ENCODE measurements at places on chromosomes 11 and 22.

- DNase-seq, result no peak
Observed at GRCh38 chr11:70176940-70177689, 26.0 kb upstream of the FADD start.

DNA sequence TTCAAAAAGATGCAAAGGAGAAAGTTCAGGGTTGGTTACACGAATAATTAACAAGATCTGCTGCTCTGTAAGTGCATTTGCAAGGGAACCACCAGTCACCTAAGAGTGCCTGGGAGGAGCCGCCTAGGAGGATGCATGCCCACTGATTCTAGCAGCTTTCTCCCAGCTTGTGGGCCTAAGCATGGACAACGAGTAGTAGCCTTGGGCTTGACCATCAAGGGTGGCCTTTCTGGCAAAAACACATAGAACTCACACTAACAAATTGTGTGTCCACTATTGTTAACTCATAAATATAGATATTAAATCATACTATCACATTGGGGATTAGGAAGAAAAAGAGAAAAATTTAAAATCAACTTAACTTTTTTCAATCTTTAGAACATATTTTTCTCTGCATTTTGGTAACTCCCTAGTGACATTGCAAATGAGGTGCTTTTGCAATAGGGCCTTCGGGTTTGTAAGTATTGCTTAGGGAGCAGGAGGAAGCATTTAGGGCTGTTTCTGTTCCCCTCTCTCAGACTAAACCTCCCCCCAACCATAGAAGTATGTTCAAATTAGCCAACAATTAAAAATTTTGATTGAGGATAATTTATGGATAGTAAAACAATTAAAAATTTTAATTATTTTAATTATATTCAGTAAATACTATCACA lies 57.3 kb upstream of the CEP295 start:
- no peak for DNase-seq

- no peak for DNase-seq
Observed at GRCh38 chr11:26950260-26950719, 43.6 kb upstream of the FIBIN start.

GRCh38 chr22:25546751-25547150 lies 17.7 kb upstream of the GRK3 start:
- no peak for DNase-seq

DNA sequence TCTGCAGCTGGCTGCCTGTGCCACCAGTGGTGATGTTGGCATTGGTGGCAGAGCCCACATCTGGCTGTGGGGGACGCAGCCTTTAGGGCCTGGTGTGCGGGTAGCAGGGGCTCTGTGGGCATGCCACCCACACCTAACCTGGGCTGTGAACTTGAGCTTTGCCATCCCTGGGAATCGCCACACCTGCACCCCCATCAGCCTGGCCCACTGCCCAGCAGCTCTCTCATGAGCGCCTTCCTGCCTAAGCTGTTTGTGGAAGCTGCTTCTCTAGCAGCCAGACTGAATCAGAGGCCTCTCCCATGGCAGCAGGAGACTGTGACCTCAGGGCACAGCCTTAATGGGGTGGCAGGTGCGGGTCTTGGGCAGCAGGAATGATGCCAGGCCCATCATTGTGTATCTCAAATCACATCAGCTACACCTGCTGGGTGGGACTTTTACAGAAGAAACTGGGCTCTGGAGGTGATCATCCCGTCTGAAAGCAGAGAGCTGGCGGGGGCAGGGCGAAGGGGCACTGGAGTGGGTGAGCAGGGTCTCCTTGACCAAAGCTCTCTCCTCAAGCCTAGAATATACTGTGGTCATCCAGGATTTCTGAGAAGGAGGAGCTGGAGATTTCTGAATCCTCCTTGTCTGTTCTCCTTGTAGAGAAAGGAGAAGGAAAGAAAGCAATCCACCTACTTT lies 17.8 kb upstream of the CARS1 start:
- no peak for DNase-seq

DNA sequence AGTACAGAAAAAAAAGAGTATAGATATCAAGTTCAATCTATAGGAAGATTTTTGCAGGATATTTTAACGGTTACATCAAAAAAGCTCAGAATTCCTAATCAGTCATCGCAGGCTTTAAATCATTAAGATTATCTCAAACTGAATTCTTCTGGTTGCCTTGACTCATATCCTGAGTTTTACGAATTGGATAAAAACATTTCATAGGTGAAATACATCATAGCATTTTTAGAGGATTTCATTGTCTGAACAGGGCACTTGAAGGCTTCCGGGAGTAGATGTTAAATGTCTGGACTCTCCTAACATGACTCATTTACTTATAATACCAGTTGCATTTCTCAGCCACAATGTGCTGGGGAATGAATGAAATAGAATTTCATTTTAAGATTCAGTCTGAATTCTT lies 2216.6 kb upstream of the RAG2 start:
- no peak for DNase-seq

DNA sequence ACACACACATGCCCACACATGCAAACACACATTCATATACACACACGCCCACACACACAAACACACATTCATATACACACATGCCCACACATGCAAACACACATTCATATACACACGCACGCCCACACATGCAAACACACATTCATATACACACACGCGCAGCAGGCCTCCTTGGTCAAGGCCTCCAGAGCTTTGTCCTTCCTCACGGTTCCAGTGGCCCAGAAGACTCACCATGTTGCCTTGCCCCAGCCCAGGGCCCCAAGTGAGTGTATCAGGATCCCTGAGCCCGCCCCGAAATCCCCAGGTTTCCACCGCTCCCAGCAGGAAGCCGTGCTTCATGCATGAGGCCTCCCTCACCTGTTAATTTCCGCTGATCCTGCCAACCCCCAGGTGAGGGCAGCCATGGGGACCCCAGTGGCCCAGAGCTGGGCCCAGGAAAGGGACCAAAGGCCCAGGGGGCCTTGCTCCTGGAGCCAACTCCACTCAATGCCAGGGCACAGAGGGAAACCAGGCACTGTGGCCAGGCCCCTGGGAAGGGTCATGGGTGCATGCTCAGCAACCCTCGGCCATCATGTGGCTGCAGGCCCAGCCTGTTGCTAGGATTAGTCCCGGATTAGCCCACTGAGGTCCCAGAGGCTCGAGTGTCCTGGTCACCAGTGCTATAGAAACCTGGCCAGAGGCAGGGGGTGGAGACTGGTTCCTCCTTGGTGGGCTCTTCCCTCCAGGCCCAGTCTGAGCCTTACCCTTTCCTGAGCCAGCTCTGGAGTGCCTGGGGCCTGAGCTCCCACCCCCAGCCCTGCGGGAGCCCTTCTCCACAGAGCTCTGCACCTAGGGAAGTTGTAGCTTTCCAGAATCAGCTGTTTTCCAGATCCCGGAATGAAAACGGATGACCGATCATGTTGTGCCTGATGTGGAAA lies 34.4 kb downstream of the IGF2 start:
- DNase-seq, result no peak

- DNase-seq, result no peak
Observed at GRCh38 chr11:108496643-108497256, 1.4 kb downstream of the POGLUT3 start.

- no peak for DNase-seq
Observed at GRCh38 chr11:61037441-61038093, 64.7 kb upstream of the CD5 start.
